ENCODE measurements at places on chromosomes 4 and X.

- no peak for DNase-seq
Measured at GRCh38 chr4:71558248-71558647, 219.4 kb downstream of the SLC4A4 start.

DNA sequence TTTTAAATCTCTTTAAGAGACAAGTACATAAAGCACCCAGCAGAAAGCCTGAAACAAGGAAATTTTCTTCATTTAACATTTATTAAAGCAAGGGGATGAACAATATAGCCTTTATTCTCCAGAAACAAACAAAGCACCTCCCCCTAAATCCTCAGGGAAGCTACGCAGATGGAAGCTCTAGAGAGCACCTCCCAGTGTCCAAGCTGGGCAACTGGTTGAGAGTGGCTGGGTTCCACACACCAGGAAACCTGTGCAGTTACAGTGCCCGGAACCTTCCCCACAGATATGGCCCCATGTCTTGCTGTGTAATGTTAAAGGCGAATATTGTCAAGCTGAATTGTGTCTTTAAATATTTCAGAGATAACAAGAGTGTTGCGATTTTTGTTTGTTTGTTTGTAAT is 8.9 kb upstream of the TRIML1 start:
- no peak for DNase-seq

DNA sequence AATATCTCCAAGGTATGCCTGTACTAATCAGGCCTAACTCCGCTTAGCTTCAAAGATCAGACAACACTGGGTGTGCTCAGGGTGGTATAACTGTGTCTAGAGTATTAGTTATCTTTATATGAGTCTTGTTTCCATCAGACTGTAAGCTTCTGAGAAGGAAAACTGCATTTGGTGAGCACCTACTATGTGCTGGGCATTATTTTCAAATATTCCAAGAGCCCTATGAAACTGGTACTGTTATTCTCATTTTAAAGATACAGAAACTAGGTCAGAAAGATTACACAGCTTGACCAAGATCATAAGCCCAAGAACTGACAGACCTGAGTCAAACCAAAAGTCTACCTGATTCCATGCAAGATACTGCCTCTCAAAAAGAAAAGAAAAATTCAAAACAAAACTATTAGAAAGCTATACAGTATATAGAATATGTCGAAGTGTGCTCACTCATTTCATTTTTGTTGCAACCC is 44.4 kb downstream of the LRBA start:
- DNase-seq = no peak

DNA sequence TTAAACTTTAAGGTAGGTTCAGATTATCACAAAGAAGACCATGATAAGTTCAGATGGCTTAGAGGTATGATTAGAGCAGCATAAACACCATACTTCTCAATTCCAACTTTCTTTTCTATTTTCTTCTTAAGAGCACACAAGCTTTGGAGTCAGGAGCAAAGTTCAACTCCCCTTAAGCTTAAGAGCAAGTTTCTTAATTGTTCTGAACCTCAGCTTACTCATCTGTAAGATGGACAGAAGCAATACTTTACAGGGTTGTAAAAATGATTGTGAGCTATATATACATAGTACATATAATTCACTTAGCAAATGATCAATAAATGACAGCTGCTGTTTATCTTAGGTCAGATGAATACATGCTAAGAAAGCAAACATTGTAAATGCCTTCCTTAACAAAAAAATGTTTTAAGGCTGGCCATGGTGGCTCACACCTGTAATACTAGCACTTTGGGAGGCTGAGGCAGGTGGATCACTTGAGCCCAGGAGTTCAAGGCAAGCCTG is 25.0 kb upstream of the RPS3A start:
- DNase-seq = no peak

DNA sequence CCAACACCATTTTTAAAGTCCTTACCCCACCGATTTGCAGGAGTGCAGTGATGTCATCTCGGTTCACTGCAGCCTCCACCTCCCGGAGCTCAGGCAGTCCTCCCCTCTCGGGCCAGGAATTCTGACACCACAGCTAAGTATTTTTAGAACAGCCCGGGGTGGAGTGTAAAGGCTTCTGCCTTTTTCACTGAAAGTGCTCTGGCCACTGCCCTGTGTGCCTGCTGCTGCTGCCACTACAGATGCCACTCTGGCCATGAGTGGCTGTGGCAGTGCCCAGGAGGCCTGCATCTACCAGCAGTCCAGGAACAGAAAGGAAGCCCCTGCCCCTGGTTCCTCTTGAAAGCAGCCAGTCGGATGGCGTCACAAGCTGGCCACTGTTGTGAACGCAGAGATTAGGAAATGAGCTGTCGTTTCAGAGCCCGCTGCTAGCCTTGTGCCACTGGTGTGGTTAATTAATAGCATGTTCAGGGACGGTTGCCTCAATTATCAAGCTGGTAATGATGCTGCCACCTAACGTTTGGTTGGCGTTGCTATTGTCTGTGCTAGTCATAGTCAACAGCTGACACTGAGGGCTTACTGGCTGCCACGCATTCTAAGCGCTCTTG is 23.6 kb upstream of the TBC1D14 start:
- DNase-seq = no peak

DNA sequence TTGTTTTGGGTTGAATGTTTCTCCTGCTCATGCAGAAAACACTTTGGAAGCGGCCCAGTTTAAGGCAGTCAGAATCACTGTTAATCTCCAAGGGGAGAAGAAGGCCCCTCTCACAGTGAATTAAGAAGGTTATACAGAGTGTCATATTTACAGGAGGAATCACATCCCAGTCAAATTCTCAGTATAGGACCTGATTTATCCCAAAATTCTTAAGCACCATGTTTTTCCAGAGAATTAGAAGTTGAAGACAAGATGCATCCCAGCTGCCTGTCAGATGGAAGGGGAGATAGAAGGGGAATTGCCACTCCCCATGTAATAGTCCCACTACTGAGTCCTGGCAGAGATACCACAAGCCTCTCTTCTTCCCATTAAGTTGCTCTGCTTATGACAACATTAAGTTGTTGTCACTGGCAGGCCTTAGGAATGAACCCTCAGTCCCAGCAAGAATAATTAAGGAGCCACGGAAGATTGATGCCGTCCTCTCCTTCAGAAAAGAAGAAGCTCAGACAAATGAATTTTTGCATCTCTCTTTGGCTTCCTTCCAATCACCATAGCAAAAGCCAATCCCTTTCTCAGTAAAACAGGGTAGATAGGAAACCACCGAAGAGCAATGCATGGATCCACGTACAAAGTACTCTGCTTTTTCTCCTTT is 138.4 kb downstream of the LDB2 start:
- DNase-seq = peak; percentile 63

GRCh38 chr4:72938516-72938915 is 131.0 kb downstream of the COX18 start:
- no peak for DNase-seq

- DNase-seq = no peak
Measured at GRCh38 chr4:110224142-110224541, 25.7 kb upstream of the ELOVL6 start.

DNA sequence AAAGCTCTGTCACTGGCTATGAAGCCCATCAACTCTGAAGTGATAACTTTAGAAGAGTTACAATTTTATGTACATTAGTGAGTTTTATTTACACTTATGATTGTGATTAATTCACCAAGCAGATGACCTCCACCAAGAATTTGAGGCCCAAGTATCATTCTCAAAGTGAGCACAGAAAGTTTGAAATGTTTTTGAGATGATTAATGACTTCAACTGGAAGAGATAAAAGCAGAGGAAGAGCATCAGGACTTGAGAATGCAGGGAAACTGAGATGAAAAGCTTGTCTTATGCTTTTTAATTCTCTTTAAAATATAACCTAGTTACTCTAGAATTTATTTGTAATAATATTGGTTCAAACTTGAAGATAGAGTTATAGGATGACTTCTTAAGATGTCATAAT is 112.8 kb upstream of the H2AZ1 start:
- no peak for DNase-seq

Measured in left renal cortex interstitium (tissue), 4 donors.